M059J (cell line): ENCODE measurements at places on chromosomes 4 and X.

GRCh38 chr4:74395633-74396032 lies 30.7 kb downstream of the EREG start:
- peak; percentile 57 for DNase-seq

DNA sequence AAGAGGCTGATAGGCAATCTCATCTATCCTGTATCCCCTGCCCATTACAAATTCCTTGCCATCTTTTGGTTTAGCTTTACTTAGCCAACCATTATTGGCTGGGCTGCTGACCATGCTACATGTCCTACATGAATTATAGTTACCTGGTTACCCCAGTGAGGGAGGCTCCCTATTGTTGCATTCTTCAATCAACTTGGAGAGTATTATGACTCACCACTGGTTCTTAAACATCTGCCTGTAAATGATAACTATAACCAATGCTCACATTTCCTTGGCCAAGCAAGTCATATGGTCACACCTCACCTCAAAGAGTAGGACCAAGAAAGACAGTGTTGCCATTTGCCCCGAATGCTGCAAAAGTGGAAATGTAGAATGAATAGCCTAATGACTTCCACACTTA lies 297.6 kb downstream of the IL15 start:
- DNase-seq: no peak

- DNase-seq: no peak
These were observed 11.8 kb downstream of the FAM184B start for GRCh38 chr4:17769406-17770174.

DNA sequence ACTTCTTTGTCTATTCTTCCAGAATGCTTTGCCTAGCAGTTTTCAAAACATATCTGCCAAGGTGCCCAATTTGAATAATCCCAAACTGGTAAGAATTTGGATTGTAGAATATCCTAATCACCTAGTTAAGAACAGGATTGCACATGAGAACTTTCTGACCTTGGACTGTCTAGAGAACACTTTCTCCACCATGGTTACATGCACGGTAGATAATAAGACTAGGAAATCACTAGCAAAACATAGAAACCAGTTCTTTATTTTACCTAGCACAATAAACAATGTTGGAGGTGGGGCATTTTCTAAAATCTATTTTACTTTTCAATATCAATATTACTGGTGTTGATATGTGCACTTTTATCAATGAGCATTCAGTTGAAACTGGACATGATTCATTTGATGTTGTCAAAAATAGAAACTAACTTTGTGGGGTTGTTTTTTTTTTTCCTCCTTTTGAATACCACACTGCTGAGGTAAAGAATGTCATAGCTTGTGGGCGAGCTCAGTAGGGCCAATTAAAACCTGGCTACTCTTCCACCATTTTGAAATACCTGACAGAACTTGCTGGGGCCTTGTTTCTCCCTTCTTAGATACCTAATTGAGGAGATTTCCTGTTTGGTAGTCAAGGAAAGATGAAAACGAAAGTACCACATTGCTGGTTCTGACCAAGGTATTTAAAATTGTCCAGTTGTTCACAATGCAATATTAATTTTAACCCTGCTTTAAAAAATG lies 10.4 kb downstream of the MID1IP1 start:
- DNase-seq: peak; percentile 65

- peak; percentile 5 for DNase-seq
These were observed 147.7 kb downstream of the RBM46 start for GRCh38 chr4:154928640-154929257.

GRCh38 chr4:85738721-85739120 lies 263.8 kb downstream of the ARHGAP24 start:
- DNase-seq: no peak

DNA sequence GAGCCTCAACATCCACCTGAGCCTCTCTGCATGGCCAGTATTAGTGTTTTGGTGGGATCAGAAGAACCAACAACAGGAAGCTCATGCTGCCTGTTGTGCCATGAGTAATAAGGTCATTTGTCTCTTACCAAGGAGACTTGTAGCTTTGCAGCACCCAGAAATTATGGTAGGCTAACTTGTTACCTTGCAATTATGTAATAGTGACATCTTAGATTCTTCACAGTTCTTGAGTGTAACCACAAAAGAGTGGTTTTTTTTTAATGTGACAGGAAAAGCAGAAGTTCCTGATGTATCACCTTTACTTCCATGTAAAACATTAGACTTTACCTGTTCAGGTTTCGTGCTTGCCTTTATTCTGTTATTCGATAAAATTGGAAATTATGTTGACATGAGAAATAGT lies 263.9 kb upstream of the CXXC4 start:
- DNase-seq: no peak

DNA sequence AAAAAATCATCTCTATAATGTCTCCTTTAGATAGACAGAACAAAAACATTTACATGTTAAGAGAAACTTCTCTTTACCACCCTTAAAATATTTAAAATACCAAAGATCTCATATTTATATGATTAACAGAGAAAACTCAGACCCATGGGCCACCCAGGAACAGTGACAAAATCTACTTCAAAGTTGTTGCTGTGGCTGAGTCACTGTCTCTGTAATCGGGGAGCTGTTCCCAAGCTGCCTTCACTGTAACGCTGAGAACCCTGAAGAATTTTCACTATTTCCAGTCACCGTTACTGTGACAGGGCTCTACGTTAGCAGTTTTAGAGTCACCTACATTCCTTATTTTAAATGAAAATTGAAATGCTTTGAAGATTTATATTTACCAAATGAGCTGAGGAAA lies 9.0 kb upstream of the DAPP1 start:
- DNase-seq: no peak

DNA sequence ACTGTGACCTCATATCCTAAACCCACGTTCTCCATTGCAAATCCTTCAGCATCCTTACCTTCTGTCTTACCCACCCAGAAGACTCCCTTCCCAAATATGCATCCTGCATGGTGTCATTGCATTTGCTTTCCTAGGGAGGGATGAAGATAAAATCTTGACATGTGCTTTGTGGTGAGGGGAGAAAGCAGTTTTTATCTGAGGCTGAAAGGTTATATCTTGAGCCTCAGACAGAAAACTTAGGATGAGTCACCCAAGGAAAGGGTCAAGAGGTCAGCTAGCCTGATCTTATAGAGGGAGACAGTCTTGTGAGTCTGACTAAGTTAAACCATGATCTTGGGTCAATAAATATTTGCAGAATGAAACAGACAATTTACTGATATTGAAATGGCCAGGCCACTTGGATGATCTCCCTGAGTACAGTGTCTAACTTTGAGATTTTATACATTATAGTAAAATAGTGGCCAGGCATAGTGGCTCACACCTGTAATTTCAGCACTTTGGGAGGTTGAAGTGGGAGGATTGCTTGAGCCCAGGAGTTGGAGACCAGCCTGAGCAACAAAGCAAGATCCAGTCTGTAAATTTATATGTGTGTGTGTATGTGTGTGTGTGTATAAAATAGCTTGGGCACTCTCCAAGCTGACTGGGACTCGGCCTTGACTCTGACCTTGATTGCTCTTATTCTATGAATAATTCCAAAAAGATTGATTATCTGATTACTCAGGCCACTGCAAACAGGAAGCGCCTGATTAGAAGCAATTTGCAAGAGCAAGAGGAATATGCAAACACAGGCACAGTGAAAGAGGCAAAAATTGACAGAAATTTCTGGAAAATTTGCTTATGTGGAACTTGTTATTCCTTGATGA lies 15.4 kb upstream of the FAM9C start:
- DNase-seq: peak; percentile 90

DNA sequence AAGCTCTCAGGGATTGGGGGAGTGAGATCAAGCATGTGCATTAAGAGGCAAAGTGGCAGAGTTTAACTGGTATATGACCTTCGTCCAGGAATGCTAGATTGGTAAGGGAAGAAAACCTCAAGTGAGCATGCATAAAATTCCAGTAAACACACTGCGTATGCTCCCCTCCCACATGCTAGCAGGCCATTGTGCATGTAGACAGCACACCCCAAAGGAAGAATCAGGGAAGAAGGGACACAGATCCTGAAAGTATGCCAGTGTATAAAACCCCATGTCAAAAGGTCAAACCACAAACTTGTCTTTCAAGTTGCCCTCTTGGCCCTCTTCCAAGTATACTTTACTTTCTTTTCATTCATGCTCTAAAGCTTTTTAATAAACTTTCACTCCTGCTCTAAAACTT lies 405.2 kb upstream of the CNKSR2 start:
- DNase-seq: peak; percentile 19

DNA sequence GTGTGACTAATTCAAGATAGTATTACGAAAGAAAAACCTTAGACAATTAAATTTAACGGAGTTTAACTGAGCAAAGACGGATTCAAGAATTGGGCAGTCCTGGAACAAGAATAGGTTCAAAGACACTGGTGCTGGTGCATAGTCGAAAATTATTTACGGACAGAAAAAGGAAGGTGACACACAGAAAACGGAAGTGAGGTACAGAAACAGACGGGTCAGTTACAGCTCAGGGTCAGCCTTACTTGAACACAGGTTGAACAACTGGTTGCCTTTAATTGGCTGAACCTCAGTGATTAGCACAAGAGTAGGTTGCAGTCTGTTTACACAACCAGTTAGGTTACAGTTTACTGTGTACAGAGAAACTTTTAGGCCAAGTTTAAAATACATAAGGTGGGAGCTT lies 31.5 kb downstream of the KLHL8 start:
- DNase-seq: no peak

- no peak for DNase-seq
These were observed 566.0 kb downstream of the TMA16 start for GRCh38 chr4:164060456-164060855.

DNA sequence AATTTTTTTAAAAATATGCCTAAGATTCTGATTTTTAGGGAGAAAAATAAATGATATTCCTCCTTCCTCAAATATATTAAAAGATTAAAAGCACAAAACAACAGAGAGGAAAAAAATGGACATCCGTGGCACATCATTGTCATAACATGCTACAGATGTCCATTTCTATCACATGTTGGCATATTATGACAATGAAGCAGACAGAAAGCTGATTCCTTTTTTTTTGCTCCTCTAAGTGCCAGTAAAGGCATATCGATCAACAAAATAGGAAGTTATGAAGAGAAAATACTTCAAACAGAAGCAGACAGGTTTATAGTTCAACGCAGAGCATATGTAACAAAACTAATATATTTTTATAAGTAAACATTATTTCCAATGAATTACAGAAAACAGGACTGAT lies 11.2 kb downstream of the KLHL8 start:
- no peak for DNase-seq

DNA sequence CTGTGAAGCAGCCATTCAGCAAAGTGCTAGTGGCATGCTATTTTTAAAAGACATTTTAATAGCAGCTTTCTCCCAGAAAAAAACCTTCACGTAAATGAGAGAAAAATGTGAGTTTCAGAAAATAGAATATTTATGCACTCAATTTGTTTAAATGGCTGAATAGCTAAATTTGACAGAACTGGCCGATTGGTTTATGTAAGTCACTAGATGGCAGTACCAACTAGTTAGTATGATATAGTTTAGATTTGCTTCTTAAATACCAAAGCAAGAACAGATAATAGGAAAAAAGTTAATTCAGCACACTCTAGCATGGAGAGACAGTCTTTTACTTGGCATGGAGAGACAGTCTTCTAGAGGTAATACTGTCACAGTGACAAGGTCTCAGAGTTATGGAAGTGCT lies 250.1 kb downstream of the SNCA start:
- DNase-seq: no peak

GRCh38 chrX:4978613-4979012 lies 1250.1 kb downstream of the NLGN4X start:
- DNase-seq: no peak

- no peak for DNase-seq
These were observed at the start of gene HEPH for GRCh38 chrX:66163849-66164411. TSS of gene HEPH (plus strand) at chrX:66164247. CDS start at chrX:66170571, 6,324 bp downstream.

GRCh38 chrX:11533199-11533651 lies 132.5 kb downstream of the ARHGAP6 start:
- DNase-seq: peak; percentile 80

DNA sequence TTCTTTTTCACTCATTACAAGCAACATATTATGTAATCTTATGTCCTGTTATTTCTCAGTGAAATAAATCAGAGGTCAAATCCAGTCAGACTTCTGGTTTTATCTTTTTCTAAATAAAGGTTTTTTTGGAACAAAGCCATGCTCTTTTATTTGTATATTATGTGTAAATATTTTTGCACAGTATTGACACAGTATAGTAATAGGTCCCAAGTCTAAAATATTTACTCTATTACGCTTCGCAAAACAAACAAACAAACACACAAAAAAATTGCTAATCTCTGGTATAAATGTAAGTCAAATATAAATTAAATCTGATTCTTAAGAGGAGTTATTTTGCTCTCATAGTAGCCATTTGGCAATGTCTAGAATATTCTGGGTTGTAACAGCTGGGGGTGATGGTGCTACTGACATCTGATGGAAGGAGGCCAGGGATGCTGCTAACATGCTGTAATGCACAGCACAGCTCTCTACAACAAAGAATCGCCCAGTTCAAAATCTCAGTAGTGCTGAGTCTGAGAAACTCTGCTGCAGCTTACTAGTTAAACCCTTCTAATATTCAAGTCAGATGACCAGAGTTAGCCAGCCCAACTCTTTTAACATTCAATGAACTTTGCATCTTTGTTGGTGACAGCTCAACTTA lies 602.1 kb downstream of the RAB28 start:
- DNase-seq: no peak

DNA sequence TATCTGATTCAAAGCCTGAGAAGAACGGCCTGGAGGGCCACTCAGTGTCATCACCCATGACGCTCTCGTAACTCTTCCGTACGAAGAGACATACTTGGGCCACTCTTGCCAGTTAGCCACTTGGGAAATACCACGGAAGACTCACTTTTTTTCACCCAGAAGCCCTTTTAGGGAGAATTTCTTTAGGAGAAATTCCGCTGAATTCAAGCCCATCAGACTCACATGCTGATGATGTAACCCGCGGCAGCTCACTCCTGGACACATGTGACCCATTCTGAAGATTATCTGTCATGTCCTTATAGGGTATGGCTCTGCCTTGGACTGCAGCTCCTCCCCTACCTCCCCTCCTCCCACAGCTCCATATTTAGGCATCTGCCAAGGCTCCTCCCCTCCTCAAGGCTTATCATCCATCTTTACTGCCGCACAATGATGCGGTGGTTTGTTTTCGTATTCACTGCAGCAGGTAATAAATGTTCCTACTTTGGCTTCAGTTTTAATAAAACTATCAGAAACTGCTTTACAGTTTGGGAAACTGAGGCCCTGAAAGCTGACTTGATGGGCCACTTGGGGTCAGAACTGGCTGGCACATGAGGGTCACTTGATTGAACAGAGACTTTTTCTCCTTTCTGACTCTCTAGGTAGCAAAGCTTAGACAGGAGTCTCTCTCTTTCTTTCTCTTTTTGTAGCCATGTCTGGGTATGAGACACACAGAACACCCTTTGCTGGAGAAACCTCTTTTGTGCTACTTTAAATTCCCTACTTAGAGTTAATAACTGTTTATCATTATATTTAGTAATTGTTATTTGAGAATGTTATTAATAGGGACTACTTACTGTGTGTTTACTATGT lies 42.1 kb downstream of the RHOH start:
- no peak for DNase-seq
